CD4-positive, alpha-beta T cell (primary cell): ENCODE measurements at places on chromosomes 4 and X. TPM values are rescaled to one million over a fixed set of nuclear protein-coding genes. Genes with fewer than 3 reads are reported as not detected.

- peak; percentile 11 for DNase-seq
These were observed 593 bp upstream of the JAKMIP1 start for GRCh38 chr4:6200922-6201362.

The ADGRL3 gene
- not detected for total RNA-seq

GRCh38 chrX:47390780-47391179 lies 20.4 kb downstream of the ZNF157 start:
- DNase-seq: peak; percentile 8

- no peak for DNase-seq
These were observed 224.2 kb downstream of the PTTG2 start for GRCh38 chr4:38184404-38184803.

DNA sequence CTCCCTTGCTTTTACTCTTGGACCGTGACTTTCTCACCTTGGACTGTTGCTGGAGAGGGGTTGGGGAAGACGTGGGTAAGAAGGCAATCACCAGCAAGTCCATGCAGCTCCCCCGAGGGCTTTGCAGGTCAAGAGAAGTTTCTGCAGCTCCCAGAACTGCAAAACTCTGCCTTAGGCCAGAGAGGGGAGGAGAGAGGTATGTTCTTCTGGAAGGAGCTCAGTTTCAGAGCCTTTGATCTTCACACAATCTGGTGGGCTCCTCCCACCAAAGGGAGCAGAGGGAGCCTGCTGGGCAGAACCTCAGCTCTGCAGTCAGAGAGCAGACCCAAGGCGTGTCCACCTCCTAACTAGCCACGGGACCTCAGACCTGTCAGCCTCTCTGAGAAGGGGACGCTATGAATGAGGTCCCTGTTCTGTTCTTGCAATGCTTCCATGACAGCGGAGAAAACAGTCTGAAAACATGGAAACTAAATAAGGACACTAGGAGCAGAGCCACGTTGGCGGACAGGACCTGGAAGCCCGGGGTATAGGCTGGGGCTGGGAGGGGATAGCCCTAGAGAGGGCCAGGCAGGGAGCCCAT lies 92.8 kb downstream of the EVC2 start:
- no peak for DNase-seq

DNA sequence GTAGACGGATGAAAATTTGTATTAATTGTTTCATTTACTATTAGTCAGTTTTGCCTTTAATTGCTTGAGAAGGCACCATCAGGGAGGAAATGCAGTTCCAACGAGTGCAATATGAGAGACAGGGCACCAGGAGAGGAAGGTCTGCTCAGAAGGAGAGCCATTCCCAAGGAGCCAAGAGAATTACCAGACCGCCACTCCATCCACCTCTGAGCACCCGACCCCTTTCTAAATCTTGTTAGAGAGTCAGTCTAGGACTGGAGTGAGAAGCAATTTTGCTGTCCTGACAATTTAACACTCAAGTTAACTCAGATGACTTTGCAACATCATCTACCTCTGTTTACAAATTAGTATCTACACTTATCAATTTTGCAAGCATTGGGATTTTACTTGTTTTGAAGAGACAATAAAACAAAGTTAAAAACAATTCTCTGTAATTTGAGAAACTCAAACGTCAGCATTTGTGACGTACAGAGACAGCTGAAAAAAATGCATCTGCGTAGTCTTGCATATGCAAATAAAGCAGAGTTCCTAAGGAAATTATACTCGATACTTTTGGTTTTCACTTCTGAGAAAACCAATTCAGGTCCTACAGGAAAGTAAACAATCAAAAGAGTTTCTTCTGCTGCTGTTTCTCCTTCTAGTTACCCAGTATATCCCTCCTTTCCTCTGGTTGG lies 1704.7 kb upstream of the TENM3 start:
- DNase-seq: no peak

The NAP1L2 gene
- total RNA-seq: 4.8 TPM

The FAM47A gene
- not detected for total RNA-seq

DNA sequence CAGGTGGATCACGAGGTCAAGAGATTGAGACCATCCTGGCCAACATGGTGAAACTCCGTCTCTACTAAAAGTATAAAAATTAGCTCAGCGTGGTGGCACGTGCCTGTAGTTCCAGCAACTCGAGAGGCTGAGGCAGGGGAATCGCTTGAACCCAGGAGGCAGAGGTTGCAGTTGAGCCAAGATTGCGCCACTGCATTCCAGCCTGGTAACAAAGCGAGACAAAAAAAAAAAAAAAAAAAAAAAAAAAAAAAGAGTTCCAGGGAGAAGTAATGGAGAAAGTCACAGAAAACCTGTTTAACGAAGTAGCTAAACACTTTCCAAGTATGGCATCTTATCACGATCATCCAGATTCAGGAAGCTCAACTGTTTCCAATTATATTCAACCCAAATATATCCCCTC lies 10.9 kb downstream of the KLHL4 start:
- no peak for DNase-seq
